ENCODE measurements at places on chromosomes 11 and 22. TPM values are rescaled to one million over a fixed set of nuclear protein-coding genes. Genes with fewer than 3 reads are reported as not detected.

MALAT1 gene
- total RNA-seq: 6,337 TPM

CCDC89 gene
- total RNA-seq: 0.43 TPM

CSNK2A3 gene
- 0.18 TPM for total RNA-seq

CCDC88B gene
- total RNA-seq: 132 TPM

CALCB gene
- total RNA-seq: 1.1 TPM

TP53AIP1 gene
- total RNA-seq: not detected

SYT9 gene
- not detected for total RNA-seq

MYRF gene
- 1.2 TPM for total RNA-seq

OOSP4A gene
- total RNA-seq: not detected

C11orf86 gene
- not detected for total RNA-seq
